PC-3 (cell line): ENCODE measurements at places on chromosomes 7 and 10. TPM values are rescaled to one million over a fixed set of nuclear protein-coding genes. Genes with fewer than 3 reads are reported as not detected.

Gene PIP
- total RNA-seq, result not detected in 2 replicates

Gene GCK
- total RNA-seq, result not detected in 2 replicates

Gene IQUB
- 0.04 and 0.06 TPM in 2 replicates for total RNA-seq

GRCh38 chr10:45373576-45374349 lies at the start of gene ALOX5:
ALOX5 (plus strand) TSS chr10:45374216; CDS start chr10:45374280, 64 bp downstream.
- DNase-seq, result peak; percentile 31

- DNase-seq, result no peak
Measured at GRCh38 chr7:121334875-121335648, 6.3 kb downstream of the WNT16 start.

GRCh38 chr7:8249121-8249520 lies 12.8 kb downstream of the ICA1 start:
- DNase-seq, result no peak
